ENCODE measurements at places on chromosomes 3 and 15.

- no peak for DNase-seq
These were observed 1038.8 kb downstream of the AGBL1 start for GRCh38 chr15:87118435-87118834.

GRCh38 chr3:74443102-74443501 lies 171.4 kb downstream of the CNTN3 start:
- no peak for DNase-seq

- DNase-seq, result no peak
These were observed at the start of gene CXCR6 for GRCh38 chr3:45943207-45943846. CXCR6 (plus strand) TSS chr3:45943464; CDS start chr3:45946482, 3,018 bp downstream.

- DNase-seq, result peak; percentile 60
These were observed 4.5 kb upstream of the TLNRD1 start for GRCh38 chr15:80996247-80996646.

Data from hematopoietic multipotent progenitor cell treated with erythropoietin and hydrocortisone succinate and interleukin-3 and kit ligand, for 4 days (in vitro differentiated cells).